ENCODE measurements at places on chromosomes 13 and 19.

- no peak for DNase-seq
These were observed 62.2 kb downstream of the RASA3 start for GRCh38 chr13:114070098-114070799.

- no peak for DNase-seq
These were observed 22.2 kb downstream of the SMARCA4 start for GRCh38 chr19:10983026-10983425.

GRCh38 chr19:743168-743687, 7.7 kb upstream of the MISP start:
- no peak for DNase-seq

GRCh38 chr13:62193919-62194318, 778.3 kb upstream of the PCDH20 start:
- no peak for DNase-seq

DNA sequence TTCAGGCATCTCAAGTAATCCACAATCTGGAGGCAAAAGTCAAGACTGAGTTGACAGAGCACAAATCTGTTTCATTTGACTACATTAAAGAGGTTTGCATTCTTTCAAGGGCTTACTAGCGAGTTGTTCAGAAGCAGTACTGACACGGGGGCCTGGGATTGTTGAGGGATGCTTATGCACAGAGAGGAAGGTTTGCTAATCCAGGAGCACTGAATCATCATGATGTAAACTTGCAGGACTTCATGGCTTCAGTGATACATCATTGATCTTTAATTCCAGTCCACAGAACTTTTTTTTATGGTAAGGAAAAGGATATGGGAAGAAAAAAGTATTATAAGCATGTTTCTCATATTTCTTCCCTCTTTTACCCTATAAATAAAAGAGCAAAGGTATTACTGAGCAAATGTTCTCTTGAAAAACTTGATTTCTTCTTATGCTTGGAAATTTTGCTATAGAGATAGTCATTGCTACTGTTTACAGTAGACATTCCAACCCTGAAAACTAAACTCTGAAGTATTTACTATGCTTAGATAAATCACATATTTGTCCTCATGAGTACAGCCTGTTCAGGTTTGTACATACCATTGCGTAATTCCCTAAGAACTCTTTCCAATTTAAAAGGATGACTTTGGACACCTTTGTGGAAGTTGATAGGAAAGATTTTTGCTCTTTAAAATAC, 65.8 kb upstream of the KPNA3 start:
- DNase-seq, result no peak

GRCh38 chr19:31089681-31090080, 259.6 kb downstream of the TSHZ3 start:
- DNase-seq, result no peak

DNA sequence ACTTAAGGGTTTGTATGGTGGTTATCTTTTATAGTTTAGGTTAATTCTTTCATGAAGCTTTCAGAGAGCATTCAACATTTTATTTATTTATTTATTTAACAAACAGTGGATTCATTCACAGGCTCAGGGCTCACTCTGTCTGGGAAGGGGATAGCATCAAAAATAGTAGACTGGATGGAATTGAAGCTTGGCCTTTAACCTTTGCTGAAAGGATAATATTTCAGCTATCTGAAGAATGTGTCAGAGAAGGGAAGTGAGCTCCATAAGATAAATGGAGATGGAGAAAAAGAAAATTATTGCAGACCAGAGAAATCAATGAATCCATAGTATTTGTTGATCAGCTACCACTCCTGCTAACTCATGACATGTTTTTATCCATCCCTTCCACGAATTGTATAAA, 305.6 kb downstream of the COG6 start:
- no peak for DNase-seq

- no peak for DNase-seq
These were observed 84.0 kb downstream of the RAP2A start for GRCh38 chr13:97517967-97518366.

GRCh38 chr13:32443111-32443510, 15.2 kb upstream of the N4BP2L1 start:
- DNase-seq, result no peak

GRCh38 chr19:39263912-39264305, 4.3 kb upstream of the IFNL2 start:
- DNase-seq, result no peak

GRCh38 chr19:6473647-6474046, 7.9 kb downstream of the DENND1C start:
- DNase-seq, result no peak

- DNase-seq, result no peak
These were observed 338.9 kb downstream of the PCDH17 start for GRCh38 chr13:57970404-57970803.

DNA sequence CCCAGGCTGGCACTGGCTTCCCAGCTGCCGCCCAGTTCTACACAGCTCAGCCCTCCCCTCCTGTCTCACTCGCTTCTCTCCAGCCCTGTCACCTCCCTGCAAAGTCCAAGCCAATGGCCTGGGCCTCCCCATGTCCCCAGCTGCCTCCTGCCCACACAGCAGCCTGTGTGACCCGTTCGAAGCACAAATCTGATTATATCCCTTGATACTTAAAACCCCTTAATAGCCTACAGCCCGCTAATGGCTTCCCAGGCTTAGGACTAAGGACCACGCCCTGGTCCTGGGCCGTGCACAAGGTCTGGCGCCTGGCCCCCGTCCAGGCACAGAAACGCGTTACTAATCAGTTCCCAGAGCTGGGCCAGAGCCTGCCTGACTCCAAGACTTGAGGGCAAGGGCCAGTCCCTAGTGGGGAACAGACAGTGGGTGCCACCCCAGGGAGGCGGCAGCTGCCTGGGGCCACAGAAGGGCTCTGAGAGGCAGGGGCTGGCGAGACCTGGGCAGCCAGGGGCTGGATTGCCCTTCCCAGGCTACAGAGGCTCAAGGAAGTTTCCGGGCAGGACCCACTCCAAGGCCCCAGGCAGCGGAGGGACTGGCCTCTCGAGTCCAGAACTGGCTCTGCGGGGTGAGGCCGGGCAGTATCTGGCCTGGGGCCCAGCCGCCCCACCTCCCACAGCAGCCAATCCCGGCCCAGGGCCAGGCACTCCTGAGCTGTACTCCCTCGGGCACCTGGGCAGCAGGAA, 10.4 kb downstream of the XAB2 start:
- no peak for DNase-seq

DNA sequence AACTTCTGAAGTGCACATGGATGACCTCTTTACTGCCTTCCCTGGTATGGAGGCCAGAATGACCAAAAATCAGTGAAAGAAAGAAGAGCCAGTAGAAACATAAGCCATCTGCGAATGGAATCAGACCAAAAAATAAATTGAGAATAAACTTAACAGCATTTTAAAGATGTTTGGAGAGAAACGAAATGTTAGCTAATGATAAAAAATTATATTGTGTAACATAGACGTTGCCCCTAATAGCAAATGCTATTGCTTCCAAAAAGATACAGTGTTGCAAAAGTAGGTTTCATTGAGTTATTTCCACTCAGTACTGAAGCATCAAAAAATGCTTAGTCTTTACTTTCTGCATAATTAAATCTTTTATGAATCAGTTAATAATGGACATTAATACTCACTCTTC, 371.7 kb downstream of the LIG4 start:
- no peak for DNase-seq

All from vagina (tissue), 2 donors.